ENCODE measurements at places on chromosomes 16 and 17. TPM values are rescaled to one million over a fixed set of nuclear protein-coding genes. Genes with fewer than 3 reads are reported as not detected.

DNA sequence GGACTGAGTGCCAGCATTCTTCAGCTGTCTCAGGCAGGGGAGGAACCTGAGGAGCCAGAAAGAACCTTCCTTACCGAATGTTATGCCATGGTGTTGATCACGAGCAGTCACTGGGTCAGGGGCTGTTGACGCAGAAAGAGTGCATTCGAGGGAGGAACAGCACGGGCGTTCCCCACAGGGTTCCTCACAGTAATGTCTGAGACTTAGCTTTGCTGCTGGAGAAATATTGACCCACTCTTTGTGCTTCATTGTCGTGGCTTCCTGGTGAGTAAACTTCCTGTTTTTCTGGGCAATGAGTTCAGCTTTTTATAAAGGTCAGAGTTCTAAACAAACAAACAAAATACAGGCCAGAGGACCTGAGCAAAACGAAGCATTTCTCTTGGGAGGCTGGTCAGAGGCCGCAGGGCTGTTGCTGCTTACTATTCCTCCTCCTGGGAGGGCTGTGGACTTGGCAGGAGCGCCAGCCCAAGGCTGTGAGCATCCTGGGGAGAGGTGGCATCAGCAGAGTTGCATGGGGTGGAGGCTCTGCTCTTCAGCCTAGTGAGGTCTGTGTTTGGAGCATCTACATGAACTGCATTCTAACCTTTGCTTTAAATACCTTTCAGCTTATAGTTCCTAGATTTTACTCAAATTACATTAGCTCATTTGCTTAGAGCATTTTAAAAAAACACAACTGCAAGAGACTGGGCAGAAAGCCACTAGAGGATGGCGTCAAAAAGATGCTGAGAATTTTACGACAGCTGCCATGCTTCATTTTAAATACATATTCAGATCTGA lies 143.1 kb upstream of the CACNG5 start:
- no peaks in the 10 kb centered on the region for H3K4me1 ChIP-seq
- no peak overlapping the region for H3K27ac ChIP-seq
- H3K4me3 ChIP-seq: no peak overlapping the region
- no peaks in the 10 kb centered on the region for H3K27me3 ChIP-seq
- no peaks in the 10 kb centered on the region for H3K36me3 ChIP-seq

- no peaks in the 10 kb centered on the region for H3K27me3 ChIP-seq
- no peaks in the 10 kb centered on the region for H3K36me3 ChIP-seq
- no peak for DNase-seq
- no peaks in the 10 kb centered on the region for H3K4me1 ChIP-seq
- H3K27ac ChIP-seq: no peak overlapping the region
- H3K4me3 ChIP-seq: no peak overlapping the region
Measured at GRCh38 chr17:58614859-58615459, 76.9 kb downstream of the TEX14 start.

- peak; percentile 42 for DNase-seq
- no peak overlapping the region for H3K27ac ChIP-seq
- H3K27me3 ChIP-seq: no peaks in the 10 kb centered on the region
- H3K36me3 ChIP-seq: no peaks in the 10 kb centered on the region
Measured at GRCh38 chr16:53465606-53466280, 31.5 kb downstream of the RBL2 start.

The EPN3 gene
- polyA plus RNA-seq: 25.4 TPM

- H3K27ac ChIP-seq: no peak overlapping the region
- no peaks in the 10 kb centered on the region for H3K36me3 ChIP-seq
- no peak for DNase-seq
- H3K4me1 ChIP-seq: no peaks in the 10 kb centered on the region
- H3K27me3 ChIP-seq: no peaks in the 10 kb centered on the region
- no peak overlapping the region for H3K4me3 ChIP-seq
Measured at GRCh38 chr16:29011112-29011511, 26.3 kb downstream of the LAT start.

GRCh38 chr17:10156948-10157607 lies 41.3 kb downstream of the GAS7 start:
- peaks cover 2% of the 10 kb centered on the region for H3K4me1 ChIP-seq
- H3K4me3 ChIP-seq: no peak overlapping the region
- DNase-seq: no peak
- H3K27ac ChIP-seq: no peak overlapping the region
- no peaks in the 10 kb centered on the region for H3K27me3 ChIP-seq
- H3K36me3 ChIP-seq: no peaks in the 10 kb centered on the region

GRCh38 chr17:7839876-7840261 lies 5.9 kb downstream of the KDM6B start:
- H3K4me1 ChIP-seq: peaks cover 10% of the 10 kb centered on the region
- no peak overlapping the region for H3K27ac ChIP-seq
- H3K36me3 ChIP-seq: no peaks in the 10 kb centered on the region
- H3K4me3 ChIP-seq: no peak overlapping the region
- no peak for DNase-seq
- no peaks in the 10 kb centered on the region for H3K27me3 ChIP-seq

The CRYBA1 gene
- not detected for polyA plus RNA-seq

The KRT15 gene
- 1.1 TPM for polyA plus RNA-seq

- no peak for DNase-seq
- no peaks in the 10 kb centered on the region for H3K36me3 ChIP-seq
- H3K27ac ChIP-seq: no peak overlapping the region
- H3K4me3 ChIP-seq: no peak overlapping the region
- peaks cover 8% of the 10 kb centered on the region for H3K4me1 ChIP-seq
Measured at GRCh38 chr16:24634919-24635318, 94.5 kb upstream of the TNRC6A start.

- H3K27me3 ChIP-seq: no peaks in the 10 kb centered on the region
- no peak overlapping the region for H3K27ac ChIP-seq
- DNase-seq: no peak
- H3K36me3 ChIP-seq: no peaks in the 10 kb centered on the region
Measured at GRCh38 chr17:73437826-73438225, 126.0 kb upstream of the CDC42EP4 start.

DNA sequence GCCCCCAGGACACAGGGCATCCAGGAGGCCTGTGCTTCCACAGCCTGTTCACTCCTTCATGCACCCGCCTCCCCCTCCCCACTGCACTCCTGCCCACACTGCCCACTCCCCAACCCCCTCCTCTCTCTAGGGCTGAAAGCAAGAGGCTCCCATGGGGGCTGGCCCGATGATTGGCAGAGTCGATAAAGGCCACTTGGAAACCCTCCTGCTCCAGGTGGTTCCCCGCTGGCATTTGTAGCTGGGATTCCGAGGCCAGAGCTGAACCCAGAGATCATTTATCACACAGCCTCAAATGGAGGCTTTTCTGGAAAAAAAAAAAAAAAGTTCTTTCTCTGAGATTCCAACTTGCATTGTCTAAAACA lies 74.1 kb downstream of the SREBF1 start:
- H3K27me3 ChIP-seq: no peaks in the 10 kb centered on the region
- DNase-seq: no peak
- no peak overlapping the region for H3K4me3 ChIP-seq
- H3K36me3 ChIP-seq: no peaks in the 10 kb centered on the region
- no peak overlapping the region for H3K27ac ChIP-seq
- no peaks in the 10 kb centered on the region for H3K4me1 ChIP-seq

- no peaks in the 10 kb centered on the region for H3K27me3 ChIP-seq
- DNase-seq: peak; percentile 51
- no peaks in the 10 kb centered on the region for H3K36me3 ChIP-seq
- H3K4me1 ChIP-seq: no peaks in the 10 kb centered on the region
- H3K27ac ChIP-seq: no peak overlapping the region
Measured at GRCh38 chr17:72382971-72383722, 262.3 kb downstream of the SOX9 start.

The GSE1 gene
- polyA plus RNA-seq: 32.9 TPM

DNA sequence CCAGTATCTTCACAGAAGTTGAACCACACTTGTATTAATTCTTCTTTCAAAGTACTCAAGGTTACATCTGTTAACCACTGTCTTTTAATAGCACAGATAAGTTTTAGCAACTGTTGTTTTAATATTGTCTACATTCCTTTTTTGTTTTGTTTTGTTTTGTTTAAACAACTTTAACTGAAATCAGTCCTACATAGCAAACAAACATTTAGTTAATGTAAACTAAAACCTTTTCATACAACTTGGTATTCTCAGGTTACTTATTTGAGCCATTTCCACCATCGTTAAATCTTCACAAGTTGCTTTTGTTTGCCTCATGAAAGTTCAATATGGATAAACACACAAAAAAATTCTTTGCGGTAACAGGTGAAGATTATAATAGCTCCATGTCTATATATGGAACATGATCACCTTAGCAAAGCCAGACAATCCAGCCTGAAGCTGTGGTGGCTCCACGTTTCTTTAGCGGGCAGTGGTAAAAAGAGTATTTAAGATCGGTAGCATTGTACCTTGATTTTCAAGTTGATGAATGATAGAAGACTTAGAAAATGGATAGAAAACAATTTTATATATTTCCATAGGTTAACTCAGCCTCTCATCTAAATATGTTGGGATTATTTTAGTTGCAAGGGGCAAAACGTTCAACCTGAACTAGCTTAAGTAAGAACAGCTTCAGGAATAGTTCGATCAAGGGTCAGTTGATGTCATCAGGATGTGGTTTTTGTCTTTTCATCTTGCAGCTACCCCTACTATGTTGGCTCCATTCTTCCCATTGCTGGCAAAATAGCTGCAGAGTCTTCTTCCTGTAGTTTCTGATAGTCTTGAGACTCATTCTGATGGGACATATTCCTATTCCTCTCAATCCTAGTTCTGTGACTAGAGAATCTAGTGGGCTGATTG lies 182.8 kb downstream of the FTO start:
- no peak for DNase-seq
- no peaks in the 10 kb centered on the region for H3K4me1 ChIP-seq

DNA sequence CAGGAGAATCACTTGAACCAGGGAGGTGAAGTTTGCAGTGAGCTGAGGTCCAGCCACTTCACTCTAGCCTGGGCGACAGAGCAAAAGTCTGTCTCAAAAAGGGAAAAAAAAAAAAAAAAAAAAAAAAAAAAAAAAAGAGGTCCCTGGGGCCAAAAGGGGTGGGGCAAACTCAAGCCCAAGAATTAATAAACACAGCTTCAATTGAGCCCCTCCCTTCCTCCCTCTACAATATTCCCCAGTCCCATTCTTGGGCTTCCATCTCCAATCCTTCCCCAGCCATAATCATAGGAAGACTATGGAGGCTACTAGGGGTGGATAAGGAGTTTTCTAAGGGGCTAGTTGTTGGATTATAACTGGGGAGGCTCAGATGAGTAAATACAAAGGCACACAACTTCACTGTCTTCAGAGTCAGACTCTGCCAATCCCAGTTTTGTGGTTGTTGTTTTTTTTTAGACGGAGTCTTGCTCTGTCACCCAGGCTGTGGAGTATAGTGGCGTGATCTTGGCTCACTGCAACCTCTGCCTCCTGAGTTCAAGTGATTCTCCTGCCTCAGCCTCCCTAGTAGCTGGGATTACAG lies 9.5 kb downstream of the CAVIN1 start:
- no peak for DNase-seq
- no peak overlapping the region for H3K27ac ChIP-seq
- no peaks in the 10 kb centered on the region for H3K4me1 ChIP-seq
- H3K36me3 ChIP-seq: no peaks in the 10 kb centered on the region
- no peaks in the 10 kb centered on the region for H3K27me3 ChIP-seq
- H3K4me3 ChIP-seq: no peak overlapping the region

The STH gene
- not detected for polyA plus RNA-seq

The MATCAP1 gene
- 55.6 TPM for polyA plus RNA-seq

DNA sequence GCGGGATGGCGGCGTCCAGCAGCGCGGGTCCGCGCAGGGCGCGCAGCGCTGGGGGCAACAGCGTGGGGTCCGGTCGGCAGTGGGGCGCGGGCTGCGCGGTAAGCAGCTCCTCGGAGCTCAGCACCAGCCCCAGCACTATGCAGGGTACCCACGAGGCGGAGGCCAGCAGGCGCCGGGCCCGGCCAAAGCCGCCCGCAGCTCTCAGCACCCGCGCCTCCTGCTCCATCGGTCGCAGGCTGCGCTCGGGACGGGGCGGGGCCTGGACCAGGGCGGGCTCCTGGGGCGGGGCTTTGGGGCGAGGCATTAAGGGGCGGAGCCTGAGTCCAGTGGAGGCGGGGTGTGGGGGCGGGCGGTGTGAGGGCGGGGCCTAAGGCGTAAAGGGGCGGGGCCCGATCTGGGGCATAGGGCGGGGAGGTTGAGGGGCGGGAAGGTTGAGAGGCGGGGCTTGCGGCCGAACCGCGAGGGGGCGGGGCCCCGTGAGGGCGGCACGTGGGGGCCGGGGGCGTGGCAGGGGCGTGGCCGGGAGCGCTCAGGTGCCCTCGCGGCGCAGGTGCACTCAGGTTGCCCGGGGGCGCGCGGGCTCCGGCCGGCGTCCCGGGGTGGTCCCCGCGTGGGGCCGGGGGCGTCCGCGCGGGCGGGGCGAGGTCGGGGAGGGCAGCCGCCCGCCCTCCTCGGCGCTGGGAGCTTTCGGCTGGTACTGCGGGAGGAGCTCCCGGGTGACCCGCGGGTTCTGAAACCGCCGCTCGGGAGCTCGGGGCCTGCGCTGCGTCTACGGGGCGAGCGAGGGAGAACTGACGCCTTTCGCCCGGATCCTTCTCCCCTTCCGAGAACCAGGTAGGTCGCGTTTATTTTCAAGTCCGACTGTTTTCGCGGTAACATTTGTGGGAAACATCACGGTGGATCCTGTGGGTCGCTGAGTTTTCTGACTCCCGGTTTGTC lies 1.4 kb upstream of the SLC22A31 start:
- H3K27me3 ChIP-seq: no peaks in the 10 kb centered on the region
- no peaks in the 10 kb centered on the region for H3K36me3 ChIP-seq

GRCh38 chr16:12170103-12171040 lies 193.8 kb downstream of the SNX29 start:
- H3K4me3 ChIP-seq: no peak overlapping the region
- DNase-seq: no peak
- H3K27me3 ChIP-seq: no peaks in the 10 kb centered on the region
- no peaks in the 10 kb centered on the region for H3K36me3 ChIP-seq
- H3K27ac ChIP-seq: no peak overlapping the region

- H3K4me1 ChIP-seq: peaks cover 32% of the 10 kb centered on the region
- peak overlapping the region; percentile 86 for H3K27ac ChIP-seq
- peak overlapping the region; percentile 90 for H3K4me3 ChIP-seq
- no peak for DNase-seq
Measured at GRCh38 chr16:23509441-23509754, 896 bp downstream of the GGA2 start.

- H3K4me3 ChIP-seq: no peak overlapping the region
- no peak overlapping the region for H3K27ac ChIP-seq
- H3K4me1 ChIP-seq: no peaks in the 10 kb centered on the region
- DNase-seq: no peak
- H3K27me3 ChIP-seq: no peaks in the 10 kb centered on the region
Measured at GRCh38 chr17:77312786-77313599, 172.2 kb downstream of the SEC14L1 start.

- no peaks in the 10 kb centered on the region for H3K36me3 ChIP-seq
- no peak overlapping the region for H3K4me3 ChIP-seq
- no peaks in the 10 kb centered on the region for H3K27me3 ChIP-seq
- no peak overlapping the region for H3K27ac ChIP-seq
- H3K4me1 ChIP-seq: no peaks in the 10 kb centered on the region
Measured at GRCh38 chr17:82012261-82012639, 10.4 kb downstream of the CENPX start.

The TLCD2 gene
- polyA plus RNA-seq: 0.75 TPM

All from pancreas (tissue), 10 donors.